Endothelial cell (in vitro differentiated cells): ENCODE measurements at places on chromosomes 1 and 21.

GRCh38 chr1:77940921-77941570 is 37.8 kb downstream of the FUBP1 start:
- no peak for DNase-seq
- no peaks in the 10 kb centered on the region for H3K27me3 ChIP-seq
- H3K27ac ChIP-seq, result no peak overlapping the region
- H3K4me3 ChIP-seq, result no peak overlapping the region
- no peaks in the 10 kb centered on the region for H3K4me1 ChIP-seq

DNA sequence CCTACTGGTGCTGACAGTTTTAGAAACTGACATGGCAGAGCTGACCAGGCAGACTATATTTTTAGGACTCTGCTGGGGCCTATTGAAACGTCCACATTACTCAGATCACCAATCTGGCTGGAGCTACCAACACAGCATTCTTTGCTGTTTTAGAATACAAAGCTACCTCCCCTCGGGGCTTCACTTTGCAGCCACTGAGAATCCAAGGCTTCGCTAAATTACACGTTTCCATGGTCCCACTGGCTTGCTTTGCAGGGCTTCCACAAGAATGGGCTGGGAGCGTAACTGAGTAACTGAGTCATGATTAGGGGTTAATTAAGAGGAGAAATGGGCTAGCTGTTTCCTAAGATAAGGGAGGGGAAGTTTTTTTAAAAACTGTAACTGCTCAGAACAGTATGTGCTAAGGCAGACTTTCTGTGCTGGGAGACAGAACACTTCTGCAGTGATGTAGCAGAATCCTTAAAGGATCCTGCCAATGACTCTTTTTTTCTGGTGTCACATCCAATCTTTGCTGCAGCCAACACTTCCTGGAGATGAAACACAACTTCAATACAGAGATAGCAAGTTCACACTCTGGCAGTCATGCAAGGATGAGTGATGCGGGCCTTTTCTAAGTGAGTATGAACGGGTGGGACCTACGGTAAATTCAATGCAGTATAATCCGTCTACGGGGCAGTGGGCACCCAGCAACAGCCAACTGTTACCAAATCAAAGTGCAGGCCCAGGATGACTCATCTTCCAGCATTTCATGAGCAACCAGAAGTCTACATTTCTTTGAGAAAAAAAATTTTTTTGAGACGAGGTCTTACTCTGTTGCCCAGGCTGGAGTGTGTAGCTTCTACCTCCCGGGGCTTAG is 21.5 kb downstream of the NDUFS5 start:
- DNase-seq, result no peak
- peaks cover 15% of the 10 kb centered on the region for H3K36me3 ChIP-seq
- peaks cover 12% of the 10 kb centered on the region for H3K4me1 ChIP-seq
- no peak overlapping the region for H3K27ac ChIP-seq
- peaks cover 3% of the 10 kb centered on the region for H3K27me3 ChIP-seq

GRCh38 chr1:150804671-150805070 is 3.4 kb downstream of the CTSK start:
- no peak for DNase-seq
- no peak overlapping the region for H3K4me3 ChIP-seq
- peaks cover 55% of the 10 kb centered on the region for H3K4me1 ChIP-seq
- H3K36me3 ChIP-seq, result peaks cover 12% of the 10 kb centered on the region
- peak overlapping the region; percentile 2 for H3K27ac ChIP-seq

DNA sequence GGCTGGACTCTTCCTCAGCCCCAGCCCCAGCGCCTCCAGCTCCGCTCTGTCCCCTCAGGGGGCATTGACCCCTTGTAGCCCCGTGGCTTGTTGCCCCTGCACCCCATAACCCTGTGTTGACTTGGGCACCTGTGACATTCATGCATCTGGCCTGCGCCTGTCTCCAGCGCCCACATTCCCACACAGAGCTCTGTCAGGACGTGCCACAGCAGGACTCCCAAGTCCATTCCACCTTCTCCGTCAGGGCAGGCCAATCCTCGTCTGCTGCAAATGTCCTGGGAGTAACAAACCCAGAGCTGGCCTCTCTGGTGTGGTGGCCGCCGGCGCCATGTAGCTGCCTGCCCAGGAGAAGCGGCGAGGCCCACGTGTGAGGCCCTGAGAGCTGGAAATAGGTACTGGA is 60.6 kb downstream of the AGPAT3 start:
- H3K27ac ChIP-seq, result no peak overlapping the region
- H3K27me3 ChIP-seq, result peaks cover 7% of the 10 kb centered on the region
- H3K4me3 ChIP-seq, result no peak overlapping the region
- H3K4me1 ChIP-seq, result peaks cover 6% of the 10 kb centered on the region

DNA sequence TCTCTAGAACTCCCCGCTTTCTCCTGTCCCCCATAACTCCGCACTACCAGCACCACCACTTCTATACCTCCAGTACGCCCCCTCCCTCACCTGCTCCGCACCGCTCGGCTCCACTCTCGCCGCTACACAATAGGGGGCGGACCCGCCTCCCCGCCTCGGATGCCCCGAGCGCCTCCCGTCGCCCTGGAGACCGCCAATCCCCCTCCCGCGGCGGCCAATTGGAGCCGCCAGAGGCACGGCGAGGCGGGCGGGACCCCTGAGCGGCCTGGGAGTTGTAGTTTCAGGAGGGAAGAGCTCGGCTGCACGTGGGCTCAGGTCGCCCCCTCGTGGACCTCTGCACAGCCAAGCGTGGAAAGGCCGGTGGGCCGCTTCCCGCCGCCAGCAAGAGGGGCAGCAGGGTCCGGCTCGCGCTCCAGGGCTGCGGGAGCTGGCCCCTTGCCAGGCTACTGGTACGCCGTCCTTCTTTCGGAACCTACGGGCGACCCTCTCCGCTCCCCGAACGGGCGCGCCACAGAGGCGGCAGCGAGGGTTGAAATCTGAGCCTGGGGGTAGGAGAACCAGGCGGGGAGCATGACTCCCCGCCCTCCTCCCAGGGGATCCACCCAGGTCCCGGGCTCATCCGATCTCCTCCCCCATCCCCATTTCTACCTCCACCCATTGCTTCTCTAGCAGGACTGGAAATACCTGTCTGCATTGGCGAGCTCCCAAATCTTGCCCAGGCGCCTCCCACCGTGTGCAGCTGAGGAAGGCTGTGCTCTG is at the start of gene IGSF9:
IGSF9 (minus strand) TSS at position 131 of the 759 bp plus-strand sequence. CDS start 2,159 bp downstream, outside the sequence.
- no peaks in the 10 kb centered on the region for H3K36me3 ChIP-seq
- peak within 1 kb of the TSS; percentile 36 for H3K27ac ChIP-seq
- peaks cover 7% of the 10 kb centered on the region for H3K4me1 ChIP-seq
- H3K4me3 ChIP-seq, result peak within 1 kb of the TSS; percentile 89
- DNase-seq, result peak; percentile 88
- peaks cover 12% of the 10 kb centered on the region for H3K27me3 ChIP-seq

DNA sequence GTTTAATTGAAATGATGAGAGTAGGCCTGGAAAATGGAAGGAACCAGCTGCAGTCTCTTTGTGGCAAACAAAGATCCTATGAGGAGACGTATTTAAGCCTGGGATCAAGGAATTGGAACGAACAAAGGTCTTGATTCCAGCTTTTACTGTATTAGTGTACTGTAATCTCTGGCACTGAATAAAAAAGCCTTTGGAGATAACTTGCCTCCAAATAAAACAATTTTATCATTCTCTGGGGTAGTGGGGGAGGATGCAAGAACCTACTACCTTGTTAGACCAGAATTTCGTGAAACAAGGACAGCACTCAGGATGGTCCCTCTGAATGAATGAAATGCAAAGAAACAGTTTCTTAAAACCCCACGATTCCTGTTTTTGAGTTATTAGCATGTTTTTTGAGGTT is 134.2 kb downstream of the RWDD3 start:
- H3K4me3 ChIP-seq, result no peak overlapping the region
- peaks cover 2% of the 10 kb centered on the region for H3K4me1 ChIP-seq
- H3K36me3 ChIP-seq, result no peaks in the 10 kb centered on the region
- DNase-seq, result no peak
